ENCODE measurements at places on chromosomes 5 and 9.

- no peak for DNase-seq
Measured at GRCh38 chr5:172164769-172165212, 23.2 kb downstream of the STK10 start.

DNA sequence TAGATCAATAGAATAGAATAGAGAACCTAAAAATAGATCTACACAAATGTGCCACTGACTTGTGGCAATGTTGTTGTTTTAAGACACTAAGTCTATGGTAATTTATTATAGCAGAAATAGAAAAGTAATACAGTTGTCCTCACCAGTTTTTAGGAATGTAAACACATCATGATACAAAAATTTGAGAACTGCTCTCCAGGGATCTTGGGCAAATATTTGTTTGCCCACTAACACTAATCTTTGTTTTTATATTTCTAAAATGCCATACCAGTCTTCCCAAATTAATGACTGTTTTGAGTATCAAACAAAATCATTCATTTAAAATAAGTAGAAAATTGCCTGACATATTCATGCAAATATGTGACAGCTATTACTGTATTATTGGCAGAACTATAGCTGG is 297.6 kb downstream of the BRINP1 start:
- DNase-seq: no peak

DNA sequence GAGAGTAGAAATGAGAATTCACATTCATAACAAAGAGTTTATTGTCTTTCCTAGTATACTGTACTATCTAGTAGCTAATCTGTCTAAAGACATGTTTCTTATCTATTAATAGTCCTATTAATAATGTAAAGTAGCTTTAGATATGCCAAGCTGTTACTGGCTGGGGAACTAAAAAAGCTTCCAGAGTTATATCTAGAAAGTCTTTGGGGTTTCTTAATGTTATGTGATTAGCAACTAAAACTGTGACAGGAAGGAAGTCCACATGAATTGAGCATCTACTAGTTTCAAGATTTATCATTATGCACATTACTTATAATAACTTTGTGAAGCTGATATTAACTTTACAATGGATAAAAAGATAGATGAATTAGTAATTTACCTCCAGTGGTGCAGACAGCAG is 122.7 kb upstream of the CDKN2B start:
- DNase-seq: no peak

GRCh38 chr9:34545497-34545896 is 22.7 kb upstream of the ENHO start:
- DNase-seq: no peak

DNA sequence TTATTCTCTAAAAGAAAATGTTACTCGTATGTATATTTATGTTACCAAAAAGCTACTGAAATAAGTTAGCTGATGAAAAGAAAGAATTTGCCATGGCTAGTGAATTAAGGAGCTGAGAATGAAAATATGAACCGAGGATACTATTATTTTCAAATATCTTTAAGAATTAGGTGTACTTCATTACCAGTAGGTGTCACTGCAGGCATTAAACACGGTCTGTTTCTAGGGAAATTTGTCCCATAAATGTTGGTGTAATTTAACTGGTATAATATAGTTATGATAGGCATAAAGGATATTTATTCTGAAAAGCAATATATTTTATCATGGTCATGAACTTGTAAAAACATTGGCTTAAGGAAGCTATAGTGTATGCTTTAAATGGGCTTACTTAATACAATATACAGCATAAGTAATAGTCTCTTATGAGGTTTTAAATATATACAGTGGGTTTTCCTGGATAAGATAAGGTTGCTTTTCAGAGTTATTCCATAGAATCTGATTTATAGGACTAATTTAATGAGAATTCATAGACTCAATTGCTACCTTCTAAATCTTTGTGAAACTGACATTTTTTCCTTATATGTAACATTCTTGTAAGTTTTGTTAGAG is 72.4 kb upstream of the MPDZ start:
- DNase-seq: no peak

- no peak for DNase-seq
Measured at GRCh38 chr9:4495537-4495936, 5.3 kb downstream of the SLC1A1 start.

GRCh38 chr5:138350563-138350890 is 2.0 kb upstream of the KDM3B start:
- no peak for DNase-seq

All from stimulated activated CD8-positive, alpha-beta memory T cell treated with anti-CD3 and anti-CD28 coated beads, Interleukin-4, amount 100 ng/mL, for 1 hour (primary cell).